Central memory CD8-positive, alpha-beta T cell (primary cell): ENCODE measurements at places on chromosomes 16 and 17.

DNA sequence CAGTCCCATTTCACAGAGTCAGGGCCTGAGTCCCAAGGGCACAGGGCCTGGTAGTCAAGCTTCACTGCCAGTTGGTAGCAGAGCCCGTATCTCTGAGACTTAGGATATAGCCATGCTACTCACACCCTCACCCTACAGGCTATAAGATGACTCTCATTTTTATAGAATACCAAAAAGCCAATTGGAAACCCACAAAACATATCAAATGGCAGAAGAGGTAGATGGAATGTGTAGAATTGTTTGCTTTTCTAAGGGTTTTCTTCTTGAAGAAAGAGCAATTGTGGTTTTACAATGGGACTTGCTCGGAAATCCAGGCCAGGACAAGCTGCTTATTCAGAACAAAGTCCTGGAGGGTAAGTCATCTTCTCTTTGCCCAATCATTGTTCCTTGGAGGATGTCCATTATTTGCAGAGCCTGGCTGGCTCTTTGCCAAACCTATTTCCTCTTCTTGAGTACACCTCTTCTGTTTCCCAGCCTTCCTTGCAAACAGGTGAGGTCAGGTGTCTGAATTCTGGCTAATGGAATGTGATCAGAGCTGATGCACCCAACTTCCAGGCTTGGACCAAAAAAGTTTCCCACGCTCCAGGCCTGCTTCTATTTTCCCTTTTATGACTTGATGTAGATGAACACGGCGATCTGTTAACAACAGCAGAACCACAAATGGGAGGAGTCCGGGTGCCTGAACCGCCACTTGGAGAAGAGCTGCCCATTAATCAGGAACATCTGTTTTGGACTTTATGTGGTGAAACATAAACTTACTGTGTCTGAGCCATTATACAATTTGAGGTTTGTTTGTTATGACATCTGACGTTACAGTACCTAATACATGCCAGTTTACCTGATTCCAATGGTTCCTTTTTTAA lies 16.9 kb upstream of the CCL22 start:
- DNase-seq = no peak

- no peak for DNase-seq
Observed at GRCh38 chr17:43740541-43740940, 18.1 kb downstream of the SOST start.

DNA sequence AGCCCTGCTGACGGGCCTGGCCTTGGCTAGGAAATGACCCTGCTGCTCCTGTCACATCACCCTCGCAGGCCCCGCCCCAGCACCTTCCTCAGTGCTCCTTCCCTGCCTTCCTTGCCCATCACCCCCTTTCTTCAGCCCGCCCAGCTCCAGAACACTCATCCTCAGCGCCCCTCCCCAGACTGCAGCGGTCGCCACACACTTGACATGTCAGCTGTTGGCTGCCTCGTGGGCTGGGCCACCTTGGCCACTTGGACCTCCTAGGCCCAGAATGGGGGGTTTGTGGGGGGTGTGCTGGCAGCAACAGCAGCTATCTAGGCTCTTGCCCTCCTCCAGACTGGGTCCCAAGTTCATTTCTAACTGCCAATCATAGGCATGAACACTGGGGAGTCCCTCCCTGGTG lies 10.6 kb downstream of the ELMO3 start:
- no peak for DNase-seq

- DNase-seq = no peak
Observed at GRCh38 chr17:64983708-64984107, 64.4 kb upstream of the LRRC37A3 start.

DNA sequence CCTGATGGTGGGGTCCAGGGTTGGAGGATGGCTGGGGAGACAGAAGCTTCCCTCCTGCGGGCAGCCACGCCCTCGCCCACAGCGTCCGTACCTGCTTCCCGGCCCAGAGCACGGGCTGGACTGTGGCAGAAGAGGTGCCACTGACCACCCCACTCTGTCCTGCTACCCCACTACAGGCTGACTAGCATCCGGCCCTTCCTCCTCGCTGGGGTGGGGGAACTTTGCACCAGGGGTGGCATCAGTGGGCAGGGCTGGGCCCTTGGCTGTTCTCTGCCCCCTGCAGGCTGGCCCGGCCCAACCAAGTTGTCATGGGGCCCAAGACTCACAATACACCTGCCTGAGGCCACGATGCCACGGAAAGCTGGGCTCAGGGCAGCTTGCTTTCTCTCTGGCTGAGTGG lies 73.0 kb downstream of the KLHDC4 start:
- DNase-seq = no peak

GRCh38 chr17:49180303-49180702 lies 30.1 kb downstream of the GNGT2 start:
- peak; percentile 57 for DNase-seq

GRCh38 chr16:12758031-12758669 lies 45.5 kb downstream of the CPPED1 start:
- DNase-seq = no peak

GRCh38 chr16:10120953-10121352 lies 61.3 kb downstream of the GRIN2A start:
- no peak for DNase-seq

DNA sequence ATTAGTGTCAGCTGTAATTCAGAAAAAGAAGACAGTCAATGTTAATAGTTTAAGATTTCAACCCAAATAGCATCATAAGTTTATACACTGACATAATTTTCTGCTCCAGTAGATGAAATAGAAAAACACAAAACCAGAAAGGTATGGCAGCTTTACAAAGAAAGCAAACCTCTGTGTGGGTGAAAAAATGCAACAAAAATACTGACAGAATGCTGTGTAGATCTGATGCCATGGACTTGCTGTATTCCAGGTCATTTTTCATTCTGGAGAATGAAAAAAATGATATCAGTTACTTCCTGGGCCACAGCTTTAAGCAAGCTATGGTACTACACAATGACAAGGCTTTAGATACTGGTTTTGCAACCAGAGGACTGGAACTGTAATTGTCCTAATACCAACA lies 116.0 kb downstream of the MAP2K4 start:
- no peak for DNase-seq

DNA sequence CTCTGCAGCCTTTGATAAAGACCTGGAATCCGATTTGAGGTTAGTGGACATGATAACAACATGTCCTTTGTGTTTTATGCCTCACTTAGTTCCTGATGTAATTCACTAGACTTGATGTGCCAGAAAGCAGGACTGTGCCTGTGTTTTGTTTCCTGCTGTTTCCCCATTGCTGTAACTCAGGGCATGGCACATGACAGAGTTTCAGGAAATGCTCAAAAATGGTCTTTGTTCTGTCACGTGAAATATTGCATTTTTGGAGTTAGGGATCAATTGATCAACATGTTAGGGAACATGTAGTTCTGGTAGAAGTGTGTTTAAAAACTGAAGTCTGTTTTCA lies 32.8 kb downstream of the DHX38 start:
- DNase-seq = no peak

DNA sequence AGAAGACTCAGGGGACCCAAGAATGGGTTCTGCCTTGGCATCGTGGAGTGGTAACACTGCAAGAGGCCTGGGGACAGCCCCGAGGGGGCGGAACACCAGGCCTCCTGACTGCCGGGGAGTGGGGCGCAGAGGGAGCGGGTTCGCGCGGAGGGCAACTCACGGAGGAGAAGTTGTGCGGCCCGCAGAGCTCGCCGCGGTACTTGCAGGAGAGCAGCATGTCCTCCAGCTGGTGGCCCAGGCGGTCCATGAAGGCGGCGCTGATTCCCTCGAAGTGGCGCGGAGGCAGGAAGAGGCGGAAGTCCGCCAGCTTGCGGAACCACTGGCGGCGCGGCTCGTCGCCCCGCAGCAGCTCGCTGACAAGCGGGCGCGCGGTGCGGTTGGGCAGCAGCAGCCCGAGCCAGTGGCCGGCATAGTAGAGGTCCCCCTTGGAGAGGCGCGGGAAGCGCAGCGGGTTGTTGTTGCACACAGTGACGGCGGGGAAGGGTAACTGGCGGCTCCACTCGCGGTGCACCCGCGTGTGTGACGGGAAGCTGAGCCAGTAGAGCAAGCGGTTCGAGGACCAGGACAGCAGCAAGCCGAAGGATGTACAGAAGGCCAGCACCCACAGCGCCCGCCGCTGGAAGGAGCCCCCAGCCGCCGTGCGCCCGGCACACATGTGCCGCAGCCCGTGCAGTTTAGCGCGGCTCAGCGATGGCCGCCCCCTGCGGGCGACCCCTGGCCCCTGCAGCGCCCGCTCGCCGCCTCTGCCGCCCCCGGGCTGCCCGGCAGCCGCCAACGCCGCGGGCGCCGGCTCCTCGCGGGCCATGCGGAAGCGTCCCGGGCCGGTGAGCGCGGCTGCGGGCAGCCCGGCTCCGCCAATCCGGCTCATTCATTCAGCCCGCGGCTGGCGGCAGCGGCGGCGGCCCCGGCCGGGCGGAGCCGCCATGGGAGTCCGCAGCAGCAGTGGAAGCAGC lies 1.6 kb downstream of the ASIC2 start:
- no peak for DNase-seq

GRCh38 chr16:69193855-69194254 lies 6.9 kb downstream of the SNTB2 start:
- no peak for DNase-seq

DNA sequence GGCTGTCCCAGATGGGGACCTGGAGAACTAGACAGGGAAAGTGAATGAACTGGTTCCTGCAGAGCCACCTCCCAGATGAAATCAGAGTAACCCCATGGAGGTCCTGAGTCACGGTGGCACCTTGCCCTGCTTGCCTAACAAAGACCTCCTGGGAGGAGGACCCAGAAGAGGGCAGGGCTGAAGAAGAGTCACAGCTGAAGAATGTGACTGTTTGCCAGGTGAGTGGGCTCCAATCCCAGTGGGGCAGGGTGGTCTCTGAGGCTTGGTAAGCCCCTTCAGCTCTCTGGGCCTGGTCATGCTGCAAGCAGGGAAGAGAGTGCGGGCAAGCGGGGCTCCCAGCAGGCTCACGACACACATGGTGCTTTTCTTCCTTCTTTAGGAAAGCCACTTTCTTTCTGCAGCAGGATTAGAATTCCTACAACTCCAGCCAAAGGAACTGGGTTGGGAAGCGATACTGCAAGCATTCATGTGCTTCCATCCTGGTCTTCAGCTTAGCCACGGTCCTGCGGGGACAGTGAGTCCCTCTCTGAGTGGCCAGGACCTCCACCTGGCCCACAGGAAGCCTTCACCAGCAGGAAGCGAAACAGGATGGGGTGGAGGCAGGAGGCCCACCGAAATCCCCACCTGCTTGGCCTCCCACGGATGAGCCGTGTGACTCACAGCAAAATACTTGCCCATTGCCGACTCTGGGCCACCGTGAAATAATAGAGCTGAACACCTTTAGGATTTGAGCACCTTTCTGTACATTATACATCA lies 4.3 kb downstream of the C16orf74 start:
- DNase-seq = no peak

- no peak for DNase-seq
Observed at GRCh38 chr17:82935966-82936767, 96.3 kb upstream of the ZNF750 start.

- DNase-seq = no peak
Observed at GRCh38 chr17:74417178-74418045, 14.5 kb upstream of the GPRC5C start.

DNA sequence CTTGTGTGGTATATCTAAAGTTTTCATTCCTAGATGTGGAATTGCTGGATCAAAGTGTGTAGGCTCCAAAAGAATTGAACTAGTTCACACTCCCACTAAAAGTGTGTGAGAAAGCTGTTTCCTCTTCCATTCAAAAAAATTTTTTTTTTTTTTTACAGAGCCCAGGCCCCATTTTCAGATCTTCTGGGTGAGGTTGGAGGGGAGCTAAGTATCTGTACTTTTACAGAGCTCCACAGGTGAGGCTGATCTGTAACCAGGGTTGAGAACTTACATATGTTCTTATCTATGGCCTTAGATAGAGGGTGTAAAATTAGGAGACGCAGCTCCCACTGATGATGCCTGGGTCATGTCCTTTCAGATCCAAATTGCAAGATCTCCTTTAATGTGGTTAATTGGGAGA lies 31.9 kb downstream of the HLF start:
- no peak for DNase-seq

GRCh38 chr17:44219108-44219615 lies 313 bp downstream of the UBTF start:
- peak; percentile 63 for DNase-seq

DNA sequence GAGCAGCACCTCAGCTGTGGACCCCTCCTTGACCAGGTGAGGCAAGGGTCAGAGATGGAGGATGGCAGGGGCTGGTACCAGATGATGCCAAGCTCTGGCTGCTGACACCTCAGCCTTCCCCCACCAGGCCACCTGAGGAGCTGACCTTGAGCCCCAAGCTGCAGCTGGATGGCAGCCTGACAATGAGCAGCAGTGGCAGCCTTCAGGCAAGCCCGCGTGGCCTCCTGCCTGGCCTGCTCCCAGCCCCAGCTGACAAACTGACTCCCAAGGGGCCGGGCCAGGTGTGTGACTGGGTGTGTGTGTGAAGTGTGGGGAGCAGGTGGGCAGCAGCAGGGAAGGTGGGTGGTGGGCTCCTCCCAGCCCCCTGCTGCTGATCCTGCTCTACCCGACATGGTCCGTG lies 4.7 kb upstream of the NRN1L start:
- no peak for DNase-seq

DNA sequence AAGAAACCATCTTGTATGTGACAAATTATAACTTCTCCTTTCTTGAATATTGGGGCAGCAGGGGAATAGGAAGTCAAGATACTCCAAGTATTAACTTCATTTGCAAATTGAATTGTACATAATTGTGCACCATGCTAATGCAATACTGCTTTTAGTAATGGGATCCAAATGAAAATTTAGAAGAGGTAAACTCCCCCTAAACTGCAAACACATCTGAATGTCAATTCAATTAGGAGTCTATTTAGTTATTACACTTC lies 4.5 kb downstream of the STAT5B start:
- no peak for DNase-seq

DNA sequence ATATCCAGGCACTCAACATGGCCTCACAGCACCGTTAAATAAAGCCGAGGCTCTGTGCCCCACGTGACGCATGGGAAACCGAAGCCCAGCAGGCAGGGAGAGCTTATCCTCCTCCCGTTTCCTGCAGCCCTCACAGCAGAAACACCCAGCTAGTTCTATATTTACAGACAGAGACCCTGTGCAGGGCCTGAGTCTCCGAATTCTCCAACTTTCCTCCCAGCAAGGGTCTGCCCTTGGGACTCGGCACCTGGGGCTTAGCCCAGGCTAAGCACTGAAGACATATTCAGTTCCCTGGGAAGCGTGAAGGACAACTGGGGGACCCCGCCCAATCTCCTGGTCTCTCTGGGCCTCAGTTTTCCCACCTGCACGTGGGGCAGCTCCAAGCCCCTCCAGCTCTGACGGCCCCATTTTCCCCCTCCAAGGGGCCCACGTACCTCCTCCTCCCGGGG lies 29.2 kb downstream of the TRPV3 start:
- DNase-seq = no peak

- DNase-seq = no peak
Observed at GRCh38 chr16:85998171-85998867, 99.4 kb downstream of the IRF8 start.

DNA sequence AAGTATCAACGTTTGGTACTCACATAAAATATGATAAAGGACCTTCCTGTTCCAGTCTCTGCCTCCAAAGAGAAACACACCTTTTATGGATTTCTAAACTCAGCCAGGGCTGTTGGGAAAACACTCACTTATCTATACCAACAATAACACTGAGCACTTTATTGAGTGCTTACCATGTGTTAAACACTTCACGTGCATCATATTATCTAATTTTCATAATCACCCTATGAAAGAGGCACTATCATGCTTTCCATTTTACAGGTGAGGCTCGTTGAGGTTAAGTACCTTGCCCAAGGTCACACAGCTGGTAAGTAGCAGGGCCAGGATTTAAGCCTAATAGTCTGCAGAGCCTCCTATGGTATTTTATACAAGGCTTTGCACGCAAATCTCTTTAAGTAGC lies 251.5 kb upstream of the SOX9 start:
- no peak for DNase-seq

- DNase-seq = no peak
Observed at GRCh38 chr17:77450742-77451244, 310.0 kb downstream of the SEC14L1 start.

GRCh38 chr16:19236561-19237209 lies 48.8 kb upstream of the CLEC19A start:
- no peak for DNase-seq
